ACHN (cell line): ENCODE measurements at places on chromosomes 5 and 9.

DNA sequence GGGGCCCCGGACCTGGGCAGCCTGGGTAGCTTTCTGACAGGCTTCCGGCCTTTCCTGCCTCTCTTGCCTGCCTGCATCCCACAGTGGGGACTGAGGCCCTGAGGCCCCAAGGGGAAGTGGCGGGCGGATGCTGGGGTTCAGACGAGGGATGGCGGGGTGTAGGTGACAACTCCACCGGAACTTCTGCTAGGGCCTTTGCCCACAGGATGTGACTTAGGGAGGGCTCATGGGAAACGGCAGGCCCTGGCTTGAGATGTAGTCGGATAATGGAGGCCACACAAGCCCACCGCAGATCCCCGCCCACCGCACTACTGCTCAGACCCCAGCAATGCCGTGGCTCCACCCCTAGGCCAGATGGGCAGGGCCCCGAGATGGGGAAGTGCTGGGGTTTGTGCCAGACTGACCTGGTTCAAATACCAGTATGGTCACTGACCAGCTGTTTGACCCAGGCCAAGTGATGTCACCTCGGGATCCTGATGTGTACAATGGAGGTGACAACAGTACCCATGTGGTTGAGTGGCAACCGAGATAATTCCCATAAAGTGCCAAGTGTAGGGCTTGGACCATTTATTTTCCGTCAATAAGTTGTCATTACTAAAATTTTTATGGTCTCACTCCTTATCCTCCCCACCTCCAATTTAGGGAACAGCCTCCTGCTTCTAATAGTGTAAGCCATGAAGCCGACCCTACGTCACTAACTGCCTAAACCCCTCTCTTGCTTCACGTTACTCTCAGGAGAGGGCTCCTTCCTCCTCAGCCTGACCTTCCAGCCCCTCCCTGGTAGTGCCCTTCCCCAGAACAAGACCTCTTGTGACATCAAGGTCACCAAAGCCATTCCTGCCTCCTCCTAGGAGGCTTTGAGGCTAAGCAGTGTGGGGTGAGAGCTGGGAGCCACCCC is 2.5 kb upstream of the CDK9 start:
- DNase-seq = no peak

DNA sequence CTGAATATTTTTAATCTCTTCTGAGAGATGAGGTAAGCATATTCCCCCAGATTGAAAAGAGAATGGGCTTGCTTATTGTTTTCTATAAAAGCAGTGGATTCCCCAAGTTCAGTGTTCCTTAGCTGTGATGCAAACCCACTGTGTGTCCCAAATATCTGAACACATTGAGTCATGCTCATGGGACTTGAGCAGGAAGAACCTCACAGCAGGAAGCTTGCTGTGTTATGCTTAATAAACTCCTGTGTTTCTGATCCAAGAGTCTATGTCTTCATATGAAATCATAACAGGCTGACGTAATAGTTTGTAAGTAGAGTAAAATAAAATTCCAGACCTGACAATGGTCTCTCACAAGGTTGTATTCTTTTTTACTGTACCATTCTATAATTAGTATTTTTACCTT is 24.8 kb upstream of the LOX start:
- peak; percentile 37 for DNase-seq

- DNase-seq = no peak
Measured at GRCh38 chr9:18923671-18924430, 109.2 kb downstream of the SAXO1 start.

DNA sequence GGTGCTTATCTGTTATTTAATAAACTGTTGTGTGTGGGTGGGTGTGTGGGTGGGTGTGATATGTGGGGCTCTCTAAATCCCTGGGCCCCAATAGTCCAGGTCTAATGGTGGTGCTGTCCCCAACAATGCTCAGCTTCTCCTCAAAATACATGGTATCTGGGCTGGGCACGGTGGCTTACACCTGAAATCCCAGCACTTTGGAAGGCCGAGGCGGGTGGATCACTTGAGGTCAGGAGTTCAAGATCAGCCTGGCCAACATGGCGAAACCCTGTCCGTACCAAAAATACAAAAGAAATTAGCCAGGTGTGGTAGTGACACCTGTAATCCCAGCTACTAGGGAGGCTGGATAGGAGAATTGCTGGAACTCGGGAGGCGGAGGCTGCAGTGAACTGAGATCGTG is 4.5 kb upstream of the ORM1 start:
- no peak for DNase-seq

DNA sequence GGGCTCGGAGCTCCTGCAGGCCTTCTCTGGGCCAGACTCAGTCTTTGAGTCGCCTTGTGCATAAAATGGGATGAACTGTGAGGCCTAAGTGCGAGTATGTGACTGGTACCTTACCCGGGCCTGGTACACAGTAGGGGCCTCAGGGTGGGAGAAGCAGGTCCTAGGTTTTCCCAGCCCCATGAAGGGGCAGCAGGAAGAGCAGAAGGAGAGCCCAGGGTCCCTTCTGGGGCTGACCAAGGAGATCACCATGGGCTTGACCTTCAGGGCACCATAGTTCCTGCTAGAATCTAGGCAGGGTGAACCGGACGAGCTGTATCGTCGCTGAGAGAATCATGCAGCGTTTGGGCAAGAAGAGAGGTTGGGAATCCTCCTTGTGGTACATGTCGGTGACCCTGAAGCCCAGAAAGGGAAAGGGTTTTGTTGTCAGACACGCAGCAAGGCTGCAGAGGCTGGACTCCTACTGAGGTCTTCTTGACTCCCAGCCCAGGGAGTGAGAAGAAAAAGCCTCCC is 373 bp upstream of the PHYKPL start:
- no peak for DNase-seq

- peak; percentile 6 for DNase-seq
Measured at GRCh38 chr5:157744051-157745011, 819 bp downstream of the LSM11 start.

DNA sequence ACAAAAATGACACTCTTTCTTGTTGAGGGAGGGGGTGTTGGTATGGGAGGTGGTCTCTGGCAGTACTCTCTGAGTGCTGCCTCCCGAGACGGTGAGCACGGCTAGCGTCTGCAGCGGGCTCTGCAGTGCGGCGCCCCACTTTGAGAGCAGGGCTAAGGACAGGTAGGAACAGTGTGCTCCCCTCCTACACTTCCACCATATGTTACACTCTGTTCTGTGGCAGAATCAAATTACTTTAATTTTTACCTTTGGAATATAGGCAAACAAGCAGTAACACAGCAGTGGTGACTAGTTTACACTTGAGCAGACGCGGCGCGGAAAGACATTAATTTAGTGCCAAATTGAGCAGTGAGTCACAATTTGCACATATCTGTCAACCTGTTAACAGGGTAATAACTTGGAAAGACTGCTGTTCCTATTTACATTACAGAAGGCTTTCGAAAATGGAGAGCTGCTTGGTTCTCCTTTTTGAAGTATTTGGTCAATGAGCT is 136.3 kb downstream of the MED27 start:
- DNase-seq = no peak

DNA sequence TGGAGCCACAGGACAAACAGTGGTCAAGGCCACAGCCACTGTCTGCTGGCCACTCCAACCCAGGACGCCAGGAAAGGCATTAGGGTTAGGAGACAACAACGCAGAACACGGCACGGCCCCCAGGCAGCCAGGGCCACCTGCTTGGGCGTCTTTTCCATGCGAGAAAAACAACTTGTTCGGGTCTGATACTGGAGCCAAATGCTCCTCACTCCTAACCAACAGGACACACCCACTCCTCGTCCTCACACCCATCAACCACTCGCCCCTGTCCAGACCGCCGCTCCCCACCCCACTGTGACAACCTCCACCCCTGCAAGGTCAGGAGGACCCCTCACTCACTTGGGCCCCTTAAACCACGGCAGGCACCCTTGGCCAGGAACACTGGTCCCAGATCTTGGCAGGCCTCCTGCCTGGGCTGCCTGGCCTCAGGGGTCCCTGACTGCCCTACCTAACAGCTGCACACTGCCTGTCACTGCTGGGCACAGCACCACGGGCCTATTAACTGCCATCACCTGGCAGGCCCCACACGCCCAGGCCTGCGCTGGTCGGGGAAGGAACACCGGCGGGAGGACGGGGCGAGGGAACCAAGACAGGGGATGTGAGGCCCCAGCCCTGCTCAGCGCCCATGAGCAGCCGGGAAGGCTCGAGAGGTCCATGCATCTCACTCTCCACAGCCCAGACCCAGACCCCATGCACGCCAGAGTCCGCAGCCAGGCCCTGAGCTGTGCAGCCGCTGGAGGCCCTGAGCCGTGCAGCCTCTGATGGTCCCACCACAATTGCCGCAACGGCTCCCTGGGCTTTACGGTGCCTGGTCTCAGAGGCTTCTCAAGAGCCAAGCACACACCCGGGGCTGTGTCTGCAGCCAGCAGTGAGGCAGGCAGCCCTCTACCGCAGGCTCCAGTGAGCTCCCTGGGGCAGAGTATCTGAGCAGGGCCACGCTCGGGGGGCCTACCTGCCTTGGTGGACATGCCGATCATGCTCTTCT is 13.8 kb downstream of the CLPTM1L start:
- DNase-seq = no peak

DNA sequence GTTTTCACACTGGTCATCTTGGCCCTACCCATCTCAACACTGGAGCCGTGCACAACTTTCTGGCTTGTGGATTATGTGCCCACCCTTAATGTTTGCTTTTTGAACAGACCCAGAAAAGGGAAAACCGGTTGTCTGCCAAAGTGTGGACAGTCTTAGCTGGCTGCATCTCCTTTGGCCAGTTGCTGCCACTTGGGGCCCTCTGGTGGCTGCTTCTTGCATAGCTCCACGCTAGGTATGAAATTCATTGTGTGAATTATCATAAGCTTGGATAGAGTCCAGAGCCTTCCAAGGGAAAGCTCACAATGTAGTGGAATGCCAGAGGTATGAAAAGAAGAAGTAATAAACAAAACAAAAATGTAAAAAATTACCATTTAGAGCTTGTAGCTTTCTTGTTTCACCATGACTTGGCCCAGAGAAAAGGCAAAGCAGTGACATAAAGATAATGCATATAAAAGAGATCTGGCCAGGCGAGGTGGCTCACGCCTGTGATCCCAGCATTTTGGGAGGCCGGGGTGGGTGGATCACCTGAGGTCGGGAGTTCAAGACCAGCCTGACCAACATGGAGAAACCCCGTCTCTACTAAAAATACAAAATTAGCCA is 12.5 kb upstream of the SLC36A3 start:
- DNase-seq = peak; percentile 52

- no peak for DNase-seq
Measured at GRCh38 chr5:134093351-134093750, 21.1 kb upstream of the TCF7 start.

DNA sequence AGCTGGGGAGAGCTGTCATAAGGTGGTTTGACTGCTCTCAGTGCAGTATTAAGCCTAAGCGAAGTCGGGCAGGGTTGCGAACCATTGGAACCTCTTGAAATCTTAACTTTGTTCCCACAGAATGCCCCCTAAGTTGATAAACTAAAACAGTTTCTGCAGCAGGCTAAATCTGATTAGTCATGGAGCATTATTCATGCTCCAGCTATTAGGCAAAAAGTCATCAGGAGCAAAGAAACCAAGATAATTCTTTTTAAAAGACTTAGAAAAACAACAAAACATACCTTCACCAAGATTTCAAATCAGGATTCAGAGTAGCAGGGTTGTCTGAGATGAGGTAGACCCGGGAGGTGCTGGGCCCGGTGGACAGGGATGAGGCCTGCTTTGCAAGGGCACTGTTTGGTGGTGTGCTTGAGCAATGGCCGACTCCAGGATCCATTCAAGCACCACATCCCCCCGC is 69.9 kb upstream of the PLPP1 start:
- peak; percentile 14 for DNase-seq
